ENCODE measurements at places on chromosomes 2 and 18.

- no peak for DNase-seq
These were observed 182.5 kb downstream of the PRKCE start for GRCh38 chr2:45833968-45834344.

DNA sequence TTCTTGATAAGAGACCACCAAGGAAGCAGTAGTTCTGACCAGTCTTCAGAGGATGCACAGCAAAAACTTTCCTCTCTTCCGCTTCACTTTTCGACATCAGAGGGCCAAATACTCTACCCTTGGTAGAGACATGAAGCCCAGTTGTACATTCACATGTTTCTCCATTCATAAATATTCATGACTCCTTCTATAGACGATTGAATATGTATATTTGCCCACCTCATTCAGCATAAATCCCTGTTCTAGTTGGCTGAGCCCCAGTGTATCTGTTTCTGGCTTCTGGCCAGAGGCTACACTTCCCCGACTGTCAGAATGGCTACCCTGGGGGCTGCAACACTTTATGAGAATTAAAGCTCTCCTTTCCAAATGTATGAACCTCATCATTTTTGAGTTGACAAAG is 258.5 kb downstream of the ASXL3 start:
- no peak for DNase-seq

DNA sequence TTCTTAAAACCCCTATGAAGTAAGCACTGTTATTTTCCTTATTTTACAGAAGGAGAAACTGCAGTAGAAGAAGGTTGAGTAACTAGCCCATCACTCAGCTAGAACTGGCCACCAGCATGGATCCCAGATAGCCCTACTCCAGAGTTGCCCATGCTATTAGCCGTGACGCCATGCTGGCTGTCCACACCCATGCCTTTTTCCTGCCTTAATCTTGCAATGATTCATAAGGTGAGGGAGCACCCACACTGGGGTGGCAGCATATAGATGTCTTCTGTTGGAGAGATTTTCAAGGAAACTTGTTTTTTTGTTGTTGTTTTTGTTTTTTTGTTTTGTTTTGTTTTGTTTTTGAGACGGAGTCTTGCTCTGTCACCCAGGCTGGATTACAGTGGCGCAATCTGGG is 204.1 kb upstream of the HAAO start:
- DNase-seq = no peak

- no peak for DNase-seq
These were observed 42.2 kb downstream of the ABCG8 start for GRCh38 chr2:43880952-43881351.

DNA sequence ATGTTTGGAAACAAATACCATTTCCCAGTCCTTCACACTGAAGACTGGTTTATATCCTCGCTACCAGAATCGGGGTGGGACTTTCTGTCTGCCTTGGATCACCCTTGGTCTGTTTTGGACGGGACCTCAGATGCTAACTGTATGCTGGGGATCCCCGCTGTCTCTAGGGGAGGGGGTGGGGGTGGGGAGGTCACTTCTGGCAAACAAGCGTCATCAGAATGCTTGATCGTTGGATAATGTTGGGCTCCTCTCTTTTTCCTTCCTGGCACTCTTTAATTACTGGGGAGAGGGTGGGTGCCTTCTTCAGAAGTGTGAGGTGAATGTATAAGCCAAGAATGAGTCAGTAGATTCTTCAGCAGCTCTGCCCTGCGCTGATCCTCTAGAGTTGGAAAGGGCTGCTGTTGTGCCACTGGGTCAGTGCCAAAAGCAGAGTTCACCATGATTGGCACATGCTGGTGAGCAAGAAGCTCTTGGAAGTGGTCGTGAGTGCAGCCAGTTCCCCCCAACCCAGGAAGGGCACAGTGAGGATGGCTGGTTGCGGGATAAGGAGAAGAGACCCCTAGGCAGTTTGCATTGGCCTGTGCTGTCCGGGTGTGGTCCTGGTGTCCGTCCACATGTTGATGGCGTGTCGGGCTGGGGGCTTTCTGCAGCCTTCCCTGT is 32.2 kb downstream of the DGKD start:
- no peak for DNase-seq

GRCh38 chr2:15563227-15564100 is 2.3 kb upstream of the NBAS start:
- no peak for DNase-seq

DNA sequence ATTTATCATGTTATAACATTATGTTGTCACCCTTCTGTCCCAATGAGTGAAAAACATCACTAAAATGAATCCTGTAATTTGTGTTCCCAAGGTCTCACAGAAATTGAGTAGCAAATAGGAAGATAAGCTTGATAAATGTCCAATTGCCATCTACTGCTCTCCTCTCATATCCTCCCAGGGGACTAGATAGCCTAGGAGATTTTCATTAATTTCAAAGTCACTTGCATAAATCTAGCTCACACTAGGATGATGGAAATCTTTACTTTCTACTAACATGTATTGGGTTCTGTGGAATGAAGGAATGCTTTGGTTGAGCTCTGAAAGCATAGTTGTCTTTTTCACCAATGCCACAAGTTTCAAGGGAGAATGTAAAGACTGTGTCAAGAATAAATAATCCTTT is 605.5 kb upstream of the CDH7 start:
- no peak for DNase-seq

GRCh38 chr18:79680100-79680879 is 687 bp downstream of the CTDP1 start:
- peak; percentile 32 for DNase-seq

Data from stimulated activated CD4-positive, alpha-beta T cell treated with anti-CD3 and anti-CD28 coated beads, Interleukin-12 subunit alpha, Interleukin-12 subunit beta, amount 100 ng/mL, for 4 hours (primary cell).